ENCODE measurements at places on chromosomes 16 and 17.

- DNase-seq, result peak; percentile 53
Measured at GRCh38 chr17:78127888-78128550, 536 bp downstream of the TMC6 start.

DNA sequence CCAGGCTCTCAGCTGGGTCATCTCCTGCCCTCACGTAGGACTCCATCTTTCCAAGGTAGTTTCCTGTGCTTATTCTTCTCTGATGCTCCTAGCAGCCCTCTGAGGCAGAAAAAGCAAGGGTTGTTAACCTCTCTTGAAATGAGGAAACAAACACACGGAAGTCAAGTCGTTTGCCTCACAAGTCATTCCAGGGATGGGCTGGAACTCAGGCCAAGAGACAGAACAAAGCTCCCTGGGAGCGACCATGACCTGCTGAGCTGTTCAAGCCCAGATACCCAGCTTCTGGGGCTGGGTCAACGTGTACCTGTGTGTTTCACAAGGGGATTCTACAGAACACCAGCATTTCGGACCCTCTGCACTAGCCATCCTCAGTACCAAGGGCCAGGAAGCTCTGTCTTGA, 28.1 kb downstream of the SRL start:
- no peak for DNase-seq

GRCh38 chr17:44940317-44940716, 7.3 kb downstream of the KIF18B start:
- no peak for DNase-seq

DNA sequence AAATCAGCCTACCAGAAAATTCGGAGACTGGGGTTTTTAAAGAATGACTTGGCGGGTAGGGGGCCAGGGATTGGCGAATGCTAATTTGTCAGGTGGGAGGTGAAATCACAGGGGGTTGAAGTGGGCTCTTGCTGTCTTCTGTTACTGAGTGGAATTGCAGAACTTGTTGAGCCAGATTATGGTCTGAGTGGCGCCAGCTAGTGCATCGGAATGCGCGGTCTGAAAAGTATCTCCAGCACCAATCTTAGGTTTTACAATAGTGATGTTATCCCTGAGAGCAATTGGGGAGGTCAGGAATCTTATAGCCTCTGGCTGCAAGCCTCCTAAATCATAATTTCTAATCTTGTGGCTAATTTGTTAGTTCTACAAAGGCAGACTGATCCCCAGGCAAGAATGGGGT, 762 bp upstream of the RBL2 start:
- no peak for DNase-seq

DNA sequence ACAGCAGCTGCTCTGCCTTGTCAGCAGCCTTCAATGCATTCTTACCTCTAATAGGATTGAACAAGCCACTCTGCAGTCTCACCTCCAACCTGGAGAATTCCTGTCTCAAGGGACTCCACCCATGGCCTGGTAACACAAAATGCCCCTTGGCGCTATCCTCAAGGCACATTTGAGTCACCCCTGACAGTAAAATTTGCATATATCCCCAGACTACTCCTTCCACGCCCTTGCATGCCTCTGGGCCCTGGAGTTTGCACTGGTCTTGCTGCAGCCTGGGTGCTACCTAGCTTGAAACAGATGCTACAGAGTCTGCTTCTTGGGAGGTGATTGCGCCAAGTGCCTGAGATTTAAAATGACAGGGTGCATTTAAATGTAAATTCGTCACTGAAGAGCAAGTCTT, 391.4 kb upstream of the MAF start:
- no peak for DNase-seq

GRCh38 chr16:17748044-17748719, 277.4 kb upstream of the XYLT1 start:
- no peak for DNase-seq

DNA sequence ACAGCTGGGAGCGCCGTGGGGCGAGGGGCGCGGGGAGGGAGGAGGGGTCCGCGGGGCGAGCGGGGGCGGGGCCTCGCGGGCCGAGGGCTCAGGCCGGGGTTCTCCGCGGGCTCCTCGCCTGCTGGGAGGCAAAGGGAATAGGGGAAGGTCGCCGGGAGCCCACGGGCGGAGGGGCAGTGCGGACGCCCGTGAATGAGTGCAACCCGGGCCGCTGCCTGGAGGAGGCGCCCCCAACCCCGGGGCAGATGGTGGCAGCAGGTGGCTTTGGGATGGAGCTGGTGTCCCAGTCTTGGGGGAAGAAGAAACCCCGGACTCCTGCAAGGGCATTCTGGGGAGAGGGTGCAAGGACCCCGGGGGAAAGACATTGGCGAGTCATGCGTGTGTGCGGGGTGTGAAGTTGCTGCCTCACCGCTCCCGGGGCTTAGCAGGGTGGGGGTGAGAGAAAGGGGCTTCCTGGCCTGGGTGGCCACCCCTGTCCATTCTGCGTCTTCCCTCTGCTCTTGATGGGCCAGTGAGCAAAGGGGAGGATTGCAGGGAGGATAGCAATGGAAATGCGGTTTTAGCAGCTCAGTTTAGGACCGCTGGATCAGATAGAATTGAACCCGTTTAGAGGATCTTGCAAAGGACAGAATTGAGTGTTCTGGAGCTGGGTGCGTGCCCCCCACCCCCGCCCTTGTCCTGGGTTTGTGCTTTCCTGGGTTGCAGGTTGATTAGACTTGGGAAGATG, 526 bp downstream of the KIAA0513 start:
- DNase-seq, result no peak

DNA sequence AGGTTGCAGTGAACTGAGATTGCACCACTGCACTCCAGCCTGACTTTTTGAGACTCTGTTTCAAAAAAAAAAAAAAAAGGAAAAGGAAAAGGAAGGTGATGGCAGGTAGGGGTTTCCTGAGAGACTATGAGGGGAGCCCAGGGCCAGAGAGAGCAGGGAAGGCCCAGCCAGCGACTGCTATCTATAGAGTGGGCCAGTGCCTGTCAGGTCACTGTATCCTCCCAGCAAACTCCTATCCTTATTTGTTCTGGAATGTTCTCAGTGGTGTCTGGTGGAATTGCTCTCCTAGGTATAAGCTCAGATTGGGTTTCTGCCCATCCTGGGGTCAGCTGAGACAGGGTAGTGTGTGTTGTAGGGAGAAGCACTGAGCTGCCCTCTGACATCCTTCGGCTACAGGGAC, 14.9 kb upstream of the TMEM11 start:
- no peak for DNase-seq

- DNase-seq, result no peak
Measured at GRCh38 chr17:73324160-73324475, 12.3 kb upstream of the CDC42EP4 start.

DNA sequence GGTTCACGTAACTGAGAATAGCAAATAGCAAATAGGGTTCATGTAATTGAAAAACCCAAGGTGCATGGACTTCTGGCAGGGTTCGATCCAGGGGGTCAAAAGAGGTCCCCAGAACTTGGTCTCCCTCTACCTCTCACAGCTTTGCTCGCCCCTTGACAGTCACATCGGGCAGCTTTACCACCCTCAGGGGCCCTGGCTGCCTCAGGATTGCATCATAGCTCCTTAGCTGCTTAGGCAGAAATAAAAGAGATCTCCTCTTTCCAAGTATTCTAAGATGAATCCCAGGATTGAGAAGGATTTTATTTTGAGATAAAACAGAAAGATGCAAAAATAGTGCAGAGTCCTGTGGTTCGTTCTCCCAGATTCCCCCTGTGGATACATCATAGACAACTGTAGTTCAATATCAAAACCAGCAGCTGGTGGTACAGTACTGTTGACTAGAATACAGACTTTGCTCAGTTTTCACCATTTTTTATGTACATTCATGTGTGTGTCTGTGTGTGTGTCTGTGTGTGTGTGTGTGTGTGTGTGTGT, 12.8 kb downstream of the ADGRG3 start:
- no peak for DNase-seq

GRCh38 chr17:48593840-48594537, 410 bp upstream of the HOXB5 start:
- DNase-seq, result peak; percentile 86

- no peak for DNase-seq
Measured at GRCh38 chr17:58493506-58493905, 5.3 kb upstream of the HSF5 start.

DNA sequence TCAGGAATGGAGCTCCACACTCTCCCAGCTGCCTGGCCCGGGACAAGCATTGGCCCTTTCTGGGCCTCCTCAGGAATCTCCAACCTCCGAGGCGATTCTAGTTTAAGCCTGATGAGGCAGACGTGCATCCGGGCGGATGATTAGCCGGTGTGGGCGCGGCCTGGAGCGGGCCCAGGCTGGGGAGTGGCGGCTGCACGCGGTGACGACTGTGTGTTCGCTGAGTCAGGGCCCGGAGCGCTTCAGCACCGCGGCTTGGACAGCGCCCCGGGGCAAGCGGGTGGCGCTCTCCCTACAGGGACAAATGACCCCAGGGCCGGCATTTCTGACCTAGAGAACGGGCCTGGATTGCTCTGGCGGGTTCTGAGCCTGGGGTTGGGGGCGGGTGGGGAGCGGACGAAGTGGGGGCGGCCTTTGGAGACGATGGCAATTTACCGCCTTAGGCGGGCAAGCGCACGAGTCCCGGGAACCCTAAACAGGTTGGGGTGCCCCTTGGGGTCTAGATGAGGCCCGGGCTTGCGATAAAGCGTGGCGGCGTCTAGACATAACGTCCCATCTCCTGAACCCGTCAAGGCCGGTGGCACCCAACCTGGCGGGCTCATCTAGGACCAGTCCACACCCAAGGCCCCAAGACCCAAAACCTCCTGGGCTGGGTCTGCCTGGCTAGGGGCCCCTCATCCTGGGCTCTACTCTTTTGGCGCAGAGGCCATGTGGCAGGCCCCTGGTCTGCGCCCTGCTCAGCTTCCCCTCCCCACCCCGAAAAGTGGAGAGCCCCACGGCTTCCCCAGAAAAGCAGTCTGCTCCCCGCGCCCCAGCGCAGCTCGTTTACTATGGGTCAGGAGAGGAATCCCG, 22.3 kb upstream of the ZNHIT3 start:
- DNase-seq, result no peak

GRCh38 chr17:40832840-40833239, 10.4 kb upstream of the KRT10 start:
- no peak for DNase-seq

DNA sequence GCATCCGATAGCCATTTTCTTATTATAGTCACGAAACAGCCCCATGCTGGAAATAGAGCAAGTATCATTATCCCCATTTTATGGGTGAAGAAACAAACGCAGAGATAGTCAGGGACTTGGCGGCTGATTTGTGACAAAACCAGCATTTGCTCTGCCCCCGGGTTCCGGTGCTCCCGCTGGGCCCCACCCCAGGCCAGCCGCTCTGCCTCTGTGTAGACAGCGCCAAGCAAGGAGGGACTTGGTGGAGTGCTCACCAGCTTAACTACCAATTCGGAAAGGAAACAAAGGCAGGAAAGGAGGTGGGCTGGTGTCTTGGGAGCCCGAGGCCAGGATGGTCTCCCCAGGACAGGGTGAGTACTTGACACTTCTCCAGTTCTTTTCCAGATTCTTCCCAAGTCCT, 10.0 kb downstream of the SRL start:
- no peak for DNase-seq

DNA sequence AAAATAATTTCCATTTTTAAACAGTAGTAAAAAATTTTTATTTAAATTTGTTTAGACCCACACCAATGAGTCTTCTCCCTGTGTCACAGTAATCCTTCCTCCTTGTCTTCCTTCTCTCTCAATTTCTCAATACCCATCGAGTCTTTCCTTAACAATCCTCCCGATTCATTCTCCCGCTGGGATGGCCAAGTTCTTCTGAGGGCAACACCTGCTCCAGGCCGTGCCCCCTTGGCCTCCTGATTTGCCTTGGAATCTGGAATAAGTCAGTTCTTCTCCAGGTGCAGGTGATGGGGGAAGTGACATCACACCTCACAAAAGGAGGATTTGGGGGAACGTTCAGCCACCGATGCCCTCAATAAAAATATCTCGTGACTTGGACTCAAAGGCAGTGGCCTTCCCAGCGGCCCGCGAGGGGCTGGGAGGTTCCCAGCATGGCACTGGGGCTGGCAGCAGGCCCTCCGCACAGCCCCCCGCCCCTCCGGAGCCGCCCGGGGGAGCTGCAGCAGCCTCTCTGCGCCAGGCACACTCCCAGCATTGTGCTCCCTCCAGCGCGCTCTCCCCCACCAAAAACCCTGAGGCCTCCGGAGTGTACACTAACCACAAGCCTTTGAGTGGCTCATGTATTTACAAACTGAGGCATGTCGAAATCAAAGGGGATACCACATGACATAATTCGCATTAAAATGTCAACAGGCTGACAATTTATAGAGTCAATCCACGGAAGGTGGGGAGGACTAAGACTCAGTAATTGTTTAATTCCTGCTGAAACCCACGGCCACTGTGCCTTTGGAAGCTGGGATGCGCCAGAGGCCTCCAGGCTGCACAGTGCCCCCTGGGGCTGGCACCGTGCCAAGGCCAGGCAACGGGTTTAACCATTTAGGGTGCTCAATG, 120.5 kb downstream of the ZFHX3 start:
- no peak for DNase-seq

DNA sequence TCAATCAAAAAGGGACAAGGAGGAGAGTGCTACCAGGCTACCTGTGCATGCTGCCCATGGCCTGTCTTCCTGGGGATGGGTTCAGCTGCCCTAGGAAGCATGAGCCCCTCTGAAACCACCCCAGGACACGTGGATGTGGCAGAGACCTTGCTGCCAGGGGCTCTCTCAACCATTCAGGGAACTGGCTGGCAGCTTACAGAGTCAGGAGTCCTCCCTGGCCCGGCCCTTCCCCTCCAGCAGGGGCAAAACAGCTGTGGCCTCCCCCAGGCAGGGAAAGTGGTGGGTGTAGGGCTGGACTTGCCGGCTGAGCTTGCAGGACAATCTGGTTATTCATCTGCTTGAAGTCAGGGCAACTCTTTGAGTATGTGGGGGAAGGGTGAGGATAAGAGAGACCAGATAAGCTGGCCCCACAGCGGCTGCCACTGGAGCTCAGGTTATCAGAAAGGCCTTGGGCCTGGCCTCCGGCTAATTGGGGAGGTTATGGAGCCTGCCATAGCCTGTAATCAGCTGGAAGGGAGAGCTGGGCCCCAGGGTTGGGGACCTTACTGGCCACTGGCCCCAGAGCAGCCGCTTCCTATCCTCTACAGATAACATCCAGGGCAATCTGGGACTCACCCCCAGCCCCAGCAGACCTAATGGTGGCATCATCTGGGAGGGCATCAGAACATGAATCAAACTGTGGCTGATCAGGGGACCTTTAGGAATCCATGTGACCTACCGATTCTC, 5.6 kb upstream of the TBX2 start:
- DNase-seq, result no peak
